ENCODE measurements at places on chromosomes 12 and 14. TPM values are rescaled to one million over a fixed set of nuclear protein-coding genes. Genes with fewer than 3 reads are reported as not detected.

TTC6 gene
- 21.3 TPM for total RNA-seq

RHOF gene
- total RNA-seq: 20.5 TPM

- DNase-seq: no peak
Measured at GRCh38 chr12:99957866-99958466, 26.8 kb downstream of the ANKS1B start.

- no peak for DNase-seq
Measured at GRCh38 chr14:105146976-105147635, 21.5 kb downstream of the JAG2 start.

GRCh38 chr12:132218915-132219314 lies 74.7 kb downstream of the NOC4L start:
- DNase-seq: no peak

DNA sequence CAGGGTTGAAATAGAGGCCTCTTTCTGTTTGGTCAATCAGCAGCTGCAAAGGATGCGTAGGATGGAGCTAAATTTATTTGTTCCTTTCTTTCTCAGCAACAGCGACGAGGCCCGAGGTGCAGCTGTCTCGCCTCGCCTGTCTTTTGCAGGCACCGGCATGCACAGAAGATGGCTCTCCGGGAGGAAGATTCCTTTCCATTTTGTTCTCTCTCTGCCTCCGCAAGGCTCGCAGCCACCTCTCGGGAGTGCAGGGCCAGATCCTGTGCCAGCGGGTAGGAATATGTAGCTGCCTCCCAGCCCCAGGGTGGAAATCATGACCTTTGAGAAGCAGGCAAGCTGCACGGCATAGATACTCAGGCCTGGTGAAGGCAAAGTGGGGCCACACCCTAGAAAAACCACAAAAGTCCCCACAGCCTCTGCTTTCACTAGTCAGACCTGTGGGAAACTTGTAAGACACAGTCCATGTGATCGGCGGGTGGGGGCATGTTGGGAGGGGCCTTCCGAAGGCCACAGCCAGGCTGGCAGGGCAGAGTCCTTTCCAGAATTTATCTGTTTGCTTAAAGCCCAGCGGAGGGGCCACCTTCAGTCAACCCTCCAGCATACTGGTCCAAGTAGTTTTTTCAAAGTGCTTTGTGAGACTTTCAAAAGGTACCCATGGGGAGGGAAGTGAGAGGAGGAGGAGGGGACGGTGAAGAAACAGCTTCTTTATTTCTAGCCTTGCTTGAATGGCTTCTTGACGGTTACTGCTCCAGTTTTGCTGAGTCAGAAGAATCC lies at the start of gene MAP1LC3B2:
Gene MAP1LC3B2 (plus strand): TSS at position 220 of the 774 bp plus-strand sequence. CDS start 16,562 bp downstream, outside the sequence.
- DNase-seq: peak; percentile 63

- DNase-seq: no peak
Measured at GRCh38 chr12:106068296-106068695, 70.5 kb downstream of the NUAK1 start.

- DNase-seq: no peak
Measured at GRCh38 chr14:89304972-89305703, 111.9 kb downstream of the FOXN3 start.

DNA sequence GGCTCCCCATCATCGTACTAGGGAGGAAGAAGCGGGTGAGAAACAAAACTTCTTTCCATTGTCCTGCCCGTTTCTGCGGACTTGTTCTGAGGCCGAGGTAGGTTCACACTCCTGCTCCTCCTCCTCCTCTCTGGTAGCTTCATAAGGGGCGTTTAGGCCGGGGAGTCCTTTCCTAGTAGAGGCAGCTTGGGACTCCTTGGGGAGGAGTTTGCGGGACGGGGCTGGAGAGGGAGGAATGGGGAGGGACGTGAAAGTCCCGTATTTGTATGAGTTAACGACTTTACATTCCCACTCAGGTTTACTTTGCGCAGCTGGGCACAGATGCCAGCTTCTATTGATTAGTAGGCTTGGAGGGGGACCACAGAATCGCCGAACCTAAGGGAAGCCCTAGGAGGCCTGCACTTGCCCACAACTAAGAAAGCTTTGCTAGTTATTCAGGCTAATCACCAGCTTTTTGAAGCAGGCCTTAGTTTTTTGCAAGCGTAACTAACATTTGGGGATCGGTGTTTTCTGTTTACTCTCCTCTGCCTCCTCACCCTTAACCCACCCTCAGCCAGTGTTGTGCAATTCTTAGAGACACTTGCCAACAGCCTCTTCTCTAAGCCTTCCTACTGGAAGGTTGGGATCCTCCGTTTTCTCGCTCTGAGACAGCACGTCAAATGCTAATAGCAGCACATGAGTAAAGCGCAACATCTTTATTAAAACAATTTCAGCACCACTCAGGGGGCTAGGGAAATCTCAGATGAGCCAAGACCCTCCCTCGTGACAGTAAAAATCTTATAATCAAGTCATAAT lies 499 bp downstream of the RNASE4 start:
- peak; percentile 54 for DNase-seq

DNA sequence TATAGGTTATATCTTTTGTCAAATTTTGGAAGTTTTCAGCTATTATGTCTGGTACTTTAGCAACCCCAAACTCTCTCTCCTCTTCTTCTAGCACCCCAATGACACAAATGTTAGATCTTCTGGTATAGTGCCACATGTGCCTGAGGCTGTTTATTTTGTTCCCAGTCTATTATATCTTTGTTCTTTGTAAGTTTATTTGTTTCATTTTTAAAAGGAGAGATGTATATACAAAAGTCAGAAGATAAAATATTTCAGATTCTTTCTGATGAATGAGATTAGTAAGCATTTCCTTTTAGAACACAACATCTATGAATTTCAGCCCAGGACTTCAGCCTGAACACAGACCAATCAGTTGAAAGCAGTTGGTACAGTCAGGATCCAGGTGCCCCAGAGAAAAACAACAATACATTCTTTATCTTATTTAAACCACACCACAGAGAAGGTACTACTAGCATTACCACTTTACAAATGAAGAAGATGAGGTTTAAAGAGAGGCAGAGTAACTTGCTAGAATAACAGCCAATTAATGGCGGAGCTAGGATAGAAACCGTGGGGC lies 114.1 kb upstream of the BTG1 start:
- no peak for DNase-seq
